ENCODE measurements at places on chromosomes 1 and 21. TPM values are rescaled to one million over a fixed set of nuclear protein-coding genes. Genes with fewer than 3 reads are reported as not detected.

Gene PTGFRN
- total RNA-seq: 11.7 TPM

Gene RASAL2
- total RNA-seq: 59.0 TPM

Gene OPN3
- total RNA-seq: 32.0 TPM

Gene C1orf115
- total RNA-seq: 19.8 TPM

Gene TRIM62
- total RNA-seq: 5.1 TPM

Gene RABGGTB
- 58.5 TPM for total RNA-seq

Gene ZNF683
- 0.30 TPM for total RNA-seq
